ENCODE measurements at places on chromosomes 5 and 9. TPM values are rescaled to one million over a fixed set of nuclear protein-coding genes. Genes with fewer than 3 reads are reported as not detected.

DNA sequence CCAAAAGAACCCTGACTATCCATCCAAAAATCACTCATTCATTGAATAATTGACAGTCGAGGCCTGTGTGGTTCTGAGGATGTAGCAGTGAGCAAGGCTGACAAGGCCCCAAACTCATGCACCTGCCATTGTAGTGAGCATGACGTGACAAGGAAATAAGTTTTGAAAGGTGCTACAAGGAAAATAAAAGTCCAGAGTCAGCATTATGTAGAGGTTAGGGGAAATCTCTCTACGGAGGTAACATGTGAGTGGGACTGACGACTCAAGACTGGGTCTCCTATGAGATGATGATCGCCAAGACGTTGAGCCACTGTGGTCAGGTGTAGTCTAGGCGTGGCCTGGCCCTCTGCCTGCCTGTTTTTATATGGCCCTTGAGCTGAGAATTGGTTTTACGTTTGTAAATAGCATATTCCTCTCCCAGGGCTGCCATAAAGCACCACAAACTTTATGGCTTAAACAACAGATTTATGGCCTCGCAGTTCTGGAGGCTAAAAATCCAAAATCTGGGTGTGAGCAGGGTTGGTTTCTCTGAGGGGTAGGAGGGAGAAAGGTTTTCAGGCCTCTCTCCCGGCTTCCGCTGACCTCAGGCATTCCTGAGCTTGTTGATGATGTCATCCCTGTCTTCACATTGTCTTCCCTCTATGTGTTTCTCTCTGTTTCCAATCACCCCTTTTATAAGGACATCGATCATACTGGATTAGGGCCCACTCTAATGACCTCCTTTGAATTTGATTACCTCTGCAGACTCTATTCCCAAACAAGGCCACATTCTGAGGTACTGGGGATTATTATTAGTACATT lies 206.4 kb upstream of the EGFLAM start:
- no peaks in the 10 kb centered on the region for H3K36me3 ChIP-seq
- H3K27ac ChIP-seq, result no peak overlapping the region
- ATAC-seq, result no peak
- no peaks in the 10 kb centered on the region for H3K4me1 ChIP-seq
- no peak overlapping the region for H3K4me3 ChIP-seq

GRCh38 chr9:27591672-27592071 lies 18.4 kb upstream of the C9orf72 start:
- H3K36me3 ChIP-seq, result no peaks in the 10 kb centered on the region
- peaks cover 40% of the 10 kb centered on the region for H3K27me3 ChIP-seq

DNA sequence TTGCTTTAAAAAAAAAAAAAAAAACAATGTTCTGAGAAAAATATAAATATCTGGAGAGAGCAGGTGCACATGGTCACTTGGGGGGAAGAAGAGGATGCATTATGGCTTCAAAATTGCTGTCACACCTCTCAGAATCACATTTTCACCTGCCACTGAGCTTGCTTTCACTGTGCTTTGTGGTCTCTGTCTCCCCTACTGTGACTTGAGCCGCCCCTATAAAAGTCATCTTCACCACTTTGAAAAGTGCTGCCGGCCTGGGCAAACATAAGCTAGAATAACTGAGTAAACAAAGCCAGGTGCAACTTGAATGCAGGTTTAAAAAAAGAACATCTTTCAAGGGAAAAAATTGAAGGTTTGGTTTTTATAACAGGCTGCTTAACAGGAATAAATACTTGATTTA lies 368.1 kb upstream of the GRIA1 start:
- no peak overlapping the region for H3K27ac ChIP-seq
- H3K4me3 ChIP-seq, result no peak overlapping the region
- no peaks in the 10 kb centered on the region for H3K4me1 ChIP-seq
- H3K36me3 ChIP-seq, result no peaks in the 10 kb centered on the region
- ATAC-seq, result no peak

- H3K27ac ChIP-seq, result peak overlapping the region; percentile 99
- peak overlapping the region; percentile 92 for H3K4me3 ChIP-seq
- peaks cover 60% of the 10 kb centered on the region for H3K4me1 ChIP-seq
- no peaks in the 10 kb centered on the region for H3K27me3 ChIP-seq
- peak; percentile 54 for ATAC-seq
Observed at GRCh38 chr5:76542887-76543690, 80.1 kb downstream of the F2RL2 start.

DNA sequence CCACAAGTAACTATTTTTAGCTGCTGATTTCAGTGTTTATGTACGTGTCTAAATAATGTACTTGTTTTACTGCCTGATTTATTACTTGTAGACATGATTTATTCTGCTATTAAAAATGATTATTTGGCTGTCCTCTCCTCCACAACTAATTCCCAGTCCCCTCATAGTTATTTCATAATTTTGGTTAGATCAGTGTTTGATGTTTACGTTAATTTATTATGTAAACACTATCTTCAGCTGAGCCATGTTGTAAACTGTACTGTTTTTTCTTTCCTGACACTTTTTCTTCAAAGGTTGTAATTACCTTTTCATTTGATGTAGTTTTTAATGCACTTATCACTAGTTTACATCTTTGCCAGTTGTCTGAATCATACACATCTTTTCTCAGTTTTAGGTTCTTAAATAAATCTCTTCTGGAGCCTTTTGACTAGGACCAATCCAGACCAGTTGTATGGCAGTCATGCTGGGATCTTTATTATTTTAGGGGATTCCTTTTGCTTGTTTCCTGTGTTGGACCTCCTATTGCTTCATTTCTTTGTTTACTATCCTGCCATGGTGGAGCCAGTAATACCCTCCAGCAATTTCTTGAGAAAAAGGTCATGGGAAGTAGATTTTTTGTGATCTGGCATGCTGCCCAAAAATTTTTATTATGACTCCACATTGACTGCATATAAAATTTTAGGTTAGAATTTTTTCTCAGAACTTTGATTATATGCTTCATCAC lies 16.1 kb downstream of the AP3S1 start:
- no peak overlapping the region for H3K27ac ChIP-seq
- peaks cover 28% of the 10 kb centered on the region for H3K4me1 ChIP-seq
- H3K36me3 ChIP-seq, result peaks cover 18% of the 10 kb centered on the region
- no peak overlapping the region for H3K4me3 ChIP-seq
- ATAC-seq, result peak; percentile 40

- no peak for ATAC-seq
- H3K27me3 ChIP-seq, result no peaks in the 10 kb centered on the region
- no peak overlapping the region for H3K4me3 ChIP-seq
- no peak overlapping the region for H3K27ac ChIP-seq
- H3K36me3 ChIP-seq, result no peaks in the 10 kb centered on the region
- no peaks in the 10 kb centered on the region for H3K4me1 ChIP-seq
Observed at GRCh38 chr9:92547356-92547755, 11.6 kb upstream of the ECM2 start.

GRCh38 chr9:17637229-17637628 lies 58.4 kb downstream of the SH3GL2 start:
- no peaks in the 10 kb centered on the region for H3K27me3 ChIP-seq
- no peaks in the 10 kb centered on the region for H3K4me1 ChIP-seq
- H3K36me3 ChIP-seq, result no peaks in the 10 kb centered on the region
- H3K4me3 ChIP-seq, result no peak overlapping the region
- H3K27ac ChIP-seq, result no peak overlapping the region

DNA sequence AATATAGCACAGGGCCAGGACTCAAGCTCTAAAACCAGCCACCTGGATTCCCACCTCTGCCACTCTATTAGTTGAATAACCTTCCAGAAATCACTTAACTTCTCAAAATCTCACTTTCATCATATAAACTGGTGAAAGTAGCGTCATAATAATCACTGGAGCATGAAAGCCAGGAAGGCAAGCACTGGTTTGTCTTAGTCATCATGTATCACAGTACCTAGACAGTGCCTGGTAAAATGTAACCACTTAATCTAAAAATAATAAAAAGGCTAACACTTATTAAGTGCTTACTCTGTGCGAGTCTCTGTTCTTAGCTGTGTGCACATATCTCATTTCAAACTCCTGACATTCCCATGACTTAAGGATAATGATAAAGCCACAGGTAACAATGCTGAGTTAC lies 109.4 kb downstream of the ASTN2 start:
- no peaks in the 10 kb centered on the region for H3K36me3 ChIP-seq
- H3K27ac ChIP-seq, result no peak overlapping the region
- ATAC-seq, result no peak

DNA sequence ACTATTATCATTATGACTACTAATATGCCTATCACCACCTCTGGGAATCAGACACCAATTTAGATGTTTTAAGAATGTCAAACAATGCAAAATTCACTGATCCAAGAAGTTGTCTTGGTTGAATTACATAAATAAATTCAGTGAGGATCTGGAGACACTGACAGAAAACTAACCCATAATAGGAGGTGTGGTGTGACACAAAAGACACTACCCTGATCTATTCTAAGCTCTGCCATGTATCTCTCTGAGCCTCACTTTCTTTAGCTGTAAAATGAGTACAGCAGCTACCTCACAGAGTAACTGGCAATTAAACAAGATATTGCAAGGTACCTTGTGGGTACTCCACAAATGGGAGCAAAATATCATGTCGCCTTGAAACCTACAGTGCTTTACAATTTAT lies 7.5 kb downstream of the CDK5RAP2 start:
- H3K27me3 ChIP-seq, result no peaks in the 10 kb centered on the region
- H3K4me1 ChIP-seq, result peaks cover 9% of the 10 kb centered on the region
- H3K36me3 ChIP-seq, result peaks cover 56% of the 10 kb centered on the region
- no peak for ATAC-seq
- no peak overlapping the region for H3K4me3 ChIP-seq

GRCh38 chr9:105503881-105504280 lies 54.0 kb upstream of the FKTN start:
- H3K4me3 ChIP-seq, result no peak overlapping the region
- peaks cover 8% of the 10 kb centered on the region for H3K36me3 ChIP-seq
- ATAC-seq, result no peak
- no peaks in the 10 kb centered on the region for H3K27me3 ChIP-seq
- H3K4me1 ChIP-seq, result no peaks in the 10 kb centered on the region
- no peak overlapping the region for H3K27ac ChIP-seq

- no peak for ATAC-seq
- H3K4me1 ChIP-seq, result no peaks in the 10 kb centered on the region
- H3K36me3 ChIP-seq, result no peaks in the 10 kb centered on the region
Observed at GRCh38 chr9:18821788-18822187, 211.2 kb downstream of the SAXO1 start.

- H3K4me1 ChIP-seq, result no peaks in the 10 kb centered on the region
- no peaks in the 10 kb centered on the region for H3K36me3 ChIP-seq
- H3K4me3 ChIP-seq, result no peak overlapping the region
- no peak for ATAC-seq
- no peak overlapping the region for H3K27ac ChIP-seq
- H3K27me3 ChIP-seq, result no peaks in the 10 kb centered on the region
Observed at GRCh38 chr5:167861129-167861927, 430.1 kb upstream of the WWC1 start.

- no peaks in the 10 kb centered on the region for H3K4me1 ChIP-seq
- no peak overlapping the region for H3K27ac ChIP-seq
- ATAC-seq, result no peak
Observed at GRCh38 chr5:16414861-16415260, 50.7 kb downstream of the ZNF622 start.

GRCh38 chr9:110006657-110007056 lies 201.3 kb downstream of the C9orf152 start:
- no peak for ATAC-seq
- H3K4me1 ChIP-seq, result peaks cover 7% of the 10 kb centered on the region
- peak overlapping the region; percentile 45 for H3K4me3 ChIP-seq
- H3K36me3 ChIP-seq, result no peaks in the 10 kb centered on the region
- H3K27ac ChIP-seq, result peak overlapping the region; percentile 58

DNA sequence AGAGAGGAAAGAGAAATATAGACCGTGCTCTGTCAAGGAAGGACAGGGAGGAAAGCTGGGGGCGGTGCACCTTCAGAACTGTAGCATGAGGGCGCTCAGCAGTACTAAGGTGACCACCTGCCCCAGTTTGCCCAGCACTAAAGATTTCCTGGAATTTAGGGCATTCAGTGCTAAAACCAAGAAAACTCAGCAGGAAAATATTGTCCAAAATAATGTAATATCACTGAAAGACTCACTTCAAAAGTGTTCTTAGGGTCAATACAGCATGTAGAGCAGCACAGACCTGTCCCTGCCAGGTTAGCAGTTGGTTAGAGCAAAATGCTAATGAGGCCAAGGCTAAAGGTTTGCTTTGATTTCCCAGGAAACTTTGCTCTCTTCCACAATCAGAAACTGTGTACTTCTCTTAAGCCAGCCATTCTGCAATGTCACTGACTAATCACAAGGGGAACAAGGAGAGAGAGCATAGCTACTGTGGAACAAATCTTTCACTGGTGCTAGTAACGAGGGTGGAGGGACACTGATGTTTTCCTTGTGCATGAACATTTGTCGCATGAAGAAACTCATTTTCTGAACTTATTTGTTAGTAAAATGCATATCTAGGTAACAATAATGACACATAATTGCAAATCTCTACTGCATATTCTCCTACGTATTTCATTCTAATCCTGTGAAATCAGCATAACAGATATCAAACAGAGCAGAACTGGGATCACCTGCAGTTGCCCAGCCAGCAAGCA lies 53.0 kb upstream of the GRAMD2B start:
- no peaks in the 10 kb centered on the region for H3K27me3 ChIP-seq
- no peak overlapping the region for H3K27ac ChIP-seq
- peaks cover 8% of the 10 kb centered on the region for H3K4me1 ChIP-seq
- H3K4me3 ChIP-seq, result no peak overlapping the region
- no peaks in the 10 kb centered on the region for H3K36me3 ChIP-seq

DNA sequence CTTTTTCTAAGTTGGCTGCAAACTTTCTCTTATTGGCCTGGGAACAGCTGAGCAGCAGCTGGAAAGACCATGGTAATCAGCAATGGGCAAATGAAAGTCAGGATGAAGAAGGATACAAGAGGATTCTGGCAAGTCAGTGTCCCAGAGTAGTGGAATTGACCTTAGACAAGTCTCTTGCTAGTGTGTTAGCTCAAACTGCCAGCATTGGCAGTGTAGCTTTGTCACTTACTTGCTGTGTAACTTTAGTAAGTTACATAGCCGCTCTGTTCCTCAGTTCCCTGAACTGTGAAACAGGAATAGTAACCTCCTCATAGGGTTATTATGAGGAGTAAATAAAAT lies 3.6 kb downstream of the ALDH1A1 start:
- no peaks in the 10 kb centered on the region for H3K36me3 ChIP-seq
- no peak overlapping the region for H3K4me3 ChIP-seq
- H3K27me3 ChIP-seq, result peaks cover 17% of the 10 kb centered on the region
- peaks cover 5% of the 10 kb centered on the region for H3K4me1 ChIP-seq
- no peak for ATAC-seq
- H3K27ac ChIP-seq, result no peak overlapping the region

- no peak overlapping the region for H3K4me3 ChIP-seq
- ATAC-seq, result no peak
- H3K4me1 ChIP-seq, result no peaks in the 10 kb centered on the region
Observed at GRCh38 chr5:73482383-73483136, 15.7 kb upstream of the BTF3 start.

ADAMTSL2 gene
- total RNA-seq, result not detected

OLFM1 gene
- 0.32 TPM for total RNA-seq

PDCD1LG2 gene
- 1.2 TPM for total RNA-seq

GPX8 gene
- total RNA-seq, result not detected

OBP2B gene
- not detected for total RNA-seq

ISOC1 gene
- total RNA-seq, result 14.4 TPM

SHISAL2B gene
- not detected for total RNA-seq

CER1 gene
- not detected for total RNA-seq
